ENCODE measurements at places on chromosomes 5 and 9.

DNA sequence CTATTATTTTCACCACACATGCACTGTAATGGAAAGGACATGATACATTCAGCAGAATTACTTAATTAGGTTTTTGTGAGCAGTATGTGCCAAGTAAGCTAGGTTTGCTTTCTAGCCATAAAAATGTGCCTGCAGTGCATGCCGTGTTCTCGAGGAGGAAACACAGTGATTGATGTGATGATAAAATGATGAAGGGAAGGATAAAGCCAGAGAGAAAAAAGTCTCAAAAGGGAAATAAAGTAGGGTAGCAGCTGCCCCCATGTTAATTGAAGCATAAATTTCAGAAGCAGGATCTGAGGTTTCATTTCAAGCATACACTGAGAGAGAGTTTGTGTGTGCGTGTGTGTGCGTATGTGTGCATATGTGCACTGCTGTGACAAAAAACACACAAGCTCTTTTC lies 714.2 kb upstream of the C9orf72 start:
- DNase-seq, result no peak

- DNase-seq, result no peak
Measured at GRCh38 chr9:7730164-7730445, 69.5 kb downstream of the DMAC1 start.

DNA sequence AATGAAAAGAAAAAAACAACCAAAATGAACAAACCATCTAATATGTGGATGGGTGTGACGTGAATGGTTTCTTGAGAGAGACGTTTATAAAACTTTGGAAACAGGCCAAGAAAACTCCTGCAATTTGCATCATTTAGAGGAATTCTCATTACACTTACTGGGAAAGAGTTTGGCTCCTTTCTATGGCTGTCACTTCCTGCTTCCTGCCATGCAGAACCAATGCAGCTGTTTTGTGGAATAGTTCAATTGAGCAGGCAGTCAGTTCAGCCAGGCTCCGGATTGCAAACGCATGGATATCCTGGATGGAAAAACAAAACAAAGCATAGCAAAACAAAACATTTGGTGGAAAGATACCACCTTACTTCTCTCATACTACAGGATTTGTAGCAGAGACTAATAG lies 36.6 kb downstream of the FAM114A2 start:
- DNase-seq, result no peak

- DNase-seq, result no peak
Measured at GRCh38 chr9:93898026-93898425, 57.1 kb downstream of the BARX1 start.

DNA sequence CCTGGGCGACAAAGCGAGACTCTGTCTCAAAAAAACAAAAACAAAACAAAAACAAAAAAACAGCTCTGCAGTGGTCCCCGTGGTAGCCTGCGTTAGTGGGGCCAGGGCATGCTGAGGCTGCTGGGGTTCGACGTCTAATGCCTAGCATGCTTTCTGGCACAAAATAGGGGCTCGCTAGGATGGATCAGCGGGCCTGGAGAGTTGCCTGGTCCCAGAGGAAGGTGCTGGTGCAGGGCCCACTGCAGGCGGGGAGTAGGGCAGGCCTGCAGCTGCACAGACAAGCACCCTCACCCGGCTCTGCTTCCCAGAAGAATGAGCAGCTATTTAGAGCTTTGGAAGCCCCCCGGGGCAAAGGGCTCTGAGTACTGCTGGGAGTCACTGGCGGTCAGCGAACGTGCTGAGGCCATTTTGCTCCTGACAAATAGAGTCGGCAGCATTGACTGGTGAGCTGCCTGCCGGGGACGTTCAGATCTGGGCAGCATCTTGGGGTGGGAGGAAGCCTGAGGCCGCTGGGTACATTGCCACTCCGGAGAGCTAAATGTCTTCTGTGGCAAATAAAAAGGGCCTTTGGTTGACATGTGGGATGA lies 126.7 kb downstream of the OLFM1 start:
- no peak for DNase-seq

Measured in stimulated activated naive CD4-positive, alpha-beta T cell treated with Interleukin-2 at 50 U/mL for 16 hours (primary cell).